ENCODE measurements at places on chromosomes 5 and 9.

- no peak for DNase-seq
Observed at GRCh38 chr5:172211676-172212075, 17.7 kb downstream of the EFCAB9 start.

- no peak for DNase-seq
Observed at GRCh38 chr9:4686112-4686511, 6.7 kb downstream of the CDC37L1 start.

DNA sequence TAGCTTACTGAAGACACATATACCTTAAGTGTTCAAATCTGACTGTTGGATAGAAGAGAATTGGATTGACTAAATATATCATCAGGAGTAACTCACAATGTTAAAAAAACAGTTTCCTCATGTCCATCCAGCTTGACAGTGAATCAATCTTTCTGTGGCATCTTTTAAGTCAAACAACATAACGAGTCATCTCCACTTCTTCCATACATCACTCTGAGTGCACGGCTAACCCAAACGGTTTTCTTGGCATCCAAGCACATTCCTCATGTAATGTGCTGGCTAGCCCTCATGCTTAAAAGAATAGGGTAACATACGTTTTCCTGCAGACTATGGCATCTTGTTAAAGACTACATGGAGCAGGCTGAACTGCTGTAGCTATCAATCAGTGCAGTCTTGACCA is 291.5 kb upstream of the TRPC7 start:
- no peak for DNase-seq

DNA sequence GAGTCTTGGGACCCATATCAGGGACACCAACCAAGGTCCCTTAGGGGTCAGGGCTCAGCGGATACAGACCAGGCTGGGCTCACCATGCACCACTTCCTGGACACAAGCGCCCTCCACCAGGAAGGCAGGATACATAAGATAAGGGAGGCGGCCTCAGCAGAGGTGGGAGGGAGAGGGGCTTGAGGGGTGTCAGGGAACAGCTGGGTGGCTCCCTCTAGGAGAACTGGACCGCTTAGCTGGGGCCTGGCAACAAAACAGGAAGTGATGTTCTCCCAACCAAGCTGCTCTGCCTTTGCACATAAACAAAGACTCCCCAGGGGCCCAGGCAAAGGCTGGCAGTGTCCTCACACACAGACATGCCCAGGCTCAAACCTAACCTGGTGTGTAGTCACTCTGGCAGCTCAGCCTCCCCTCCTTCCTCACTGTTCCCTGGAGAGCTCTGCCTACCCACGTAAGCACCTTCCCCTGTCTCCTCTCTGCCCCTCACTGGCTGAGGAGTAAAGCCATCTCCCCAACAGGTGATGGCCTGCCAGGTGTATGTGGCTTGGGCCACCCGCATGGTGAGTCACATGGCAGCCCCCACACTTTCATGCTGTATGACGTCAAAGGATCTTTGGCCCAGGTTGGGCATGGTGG is 5.8 kb upstream of the BICD2 start:
- DNase-seq, result no peak

DNA sequence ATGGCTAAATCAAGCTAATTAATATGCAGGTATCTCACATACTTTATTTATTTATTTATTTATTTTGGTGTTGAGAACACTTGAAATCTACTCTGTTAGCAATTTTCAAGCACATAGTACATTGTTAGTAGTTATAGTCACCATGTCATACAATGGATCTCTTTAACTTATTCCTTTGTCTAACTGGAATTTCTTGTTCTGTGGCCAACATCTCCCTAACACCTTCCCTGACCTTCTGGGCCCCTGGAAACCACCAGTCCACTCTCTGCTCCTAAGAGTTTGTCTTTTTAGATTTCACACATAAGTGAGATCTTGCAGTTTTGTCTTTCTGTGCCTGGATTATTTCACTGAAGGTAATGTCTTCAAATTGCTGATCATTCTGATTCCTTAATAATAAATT is 229.1 kb downstream of the SEMA5A start:
- DNase-seq, result no peak

DNA sequence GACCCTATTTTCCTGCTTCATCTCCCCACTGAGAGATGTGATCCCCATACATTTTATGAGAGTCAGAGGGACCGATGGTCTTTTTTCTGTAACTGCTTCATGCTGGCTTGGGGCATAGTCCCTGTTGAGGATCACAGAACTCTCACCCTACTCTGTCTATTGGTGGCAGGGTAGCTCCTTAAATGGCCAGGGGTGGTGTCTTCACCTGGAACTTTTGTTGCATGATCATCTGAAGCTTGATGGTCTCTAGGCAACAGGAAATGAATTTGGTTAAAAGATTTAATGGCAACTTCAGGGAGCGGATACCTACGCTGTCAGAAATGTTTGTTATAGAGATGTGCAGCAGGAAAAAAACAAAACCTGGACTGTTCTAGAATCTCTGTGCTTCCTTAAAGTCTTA is 87.0 kb upstream of the GLIS3 start:
- no peak for DNase-seq

GRCh38 chr5:16889203-16889971 is 46.7 kb downstream of the MYO10 start:
- no peak for DNase-seq

DNA sequence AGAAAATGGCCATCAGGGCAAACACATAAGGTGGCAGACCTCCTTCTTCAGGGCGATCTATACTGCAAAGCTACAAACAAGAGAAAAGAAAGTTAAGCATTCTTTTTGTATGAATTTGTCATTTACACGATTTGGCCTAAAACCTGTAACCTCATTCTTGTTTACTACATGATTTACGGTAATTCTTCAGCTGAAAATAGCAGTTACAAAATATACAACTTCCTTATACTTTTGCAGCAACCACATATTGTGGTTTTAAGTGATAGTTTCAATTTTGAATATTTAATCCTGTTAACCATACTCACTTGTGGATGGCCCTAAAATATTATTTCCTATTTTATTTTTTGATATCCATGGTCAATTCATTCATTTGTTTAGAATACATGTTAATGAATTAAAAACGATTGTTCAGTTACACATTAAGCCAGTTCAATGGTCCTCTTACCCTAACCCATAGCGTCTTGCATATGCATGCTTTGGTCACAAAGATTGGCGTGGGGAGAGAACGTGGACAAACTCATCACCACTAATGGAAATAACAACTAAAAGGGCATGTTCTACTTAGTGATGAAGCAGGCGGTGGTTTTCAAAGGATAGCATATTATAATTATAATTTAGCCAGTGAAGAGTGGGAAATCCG is 16.6 kb downstream of the TUT7 start:
- no peak for DNase-seq

- DNase-seq, result peak; percentile 38
Observed at GRCh38 chr9:5582835-5583195, 46.1 kb upstream of the RIC1 start.

DNA sequence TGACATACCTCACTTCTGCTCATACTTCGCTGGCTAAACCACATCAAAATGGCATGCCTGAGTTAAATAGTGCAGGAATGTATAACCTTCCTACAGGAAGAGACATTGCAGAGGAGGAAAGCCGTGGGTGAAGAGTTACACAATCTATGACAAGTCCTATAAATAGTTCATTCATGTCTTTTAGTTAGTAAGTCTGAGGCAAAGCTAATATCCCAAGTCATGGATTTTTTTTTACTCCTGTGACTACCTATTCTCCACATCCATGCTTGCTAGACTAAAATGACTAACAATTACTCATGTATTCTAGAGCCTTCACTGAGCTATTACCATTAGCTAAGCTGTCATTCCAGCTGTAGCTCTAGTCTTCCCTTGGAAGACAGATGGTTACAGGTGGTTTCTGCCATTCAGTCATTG is 391.3 kb downstream of the NR2F1-AS1 start:
- no peak for DNase-seq

DNA sequence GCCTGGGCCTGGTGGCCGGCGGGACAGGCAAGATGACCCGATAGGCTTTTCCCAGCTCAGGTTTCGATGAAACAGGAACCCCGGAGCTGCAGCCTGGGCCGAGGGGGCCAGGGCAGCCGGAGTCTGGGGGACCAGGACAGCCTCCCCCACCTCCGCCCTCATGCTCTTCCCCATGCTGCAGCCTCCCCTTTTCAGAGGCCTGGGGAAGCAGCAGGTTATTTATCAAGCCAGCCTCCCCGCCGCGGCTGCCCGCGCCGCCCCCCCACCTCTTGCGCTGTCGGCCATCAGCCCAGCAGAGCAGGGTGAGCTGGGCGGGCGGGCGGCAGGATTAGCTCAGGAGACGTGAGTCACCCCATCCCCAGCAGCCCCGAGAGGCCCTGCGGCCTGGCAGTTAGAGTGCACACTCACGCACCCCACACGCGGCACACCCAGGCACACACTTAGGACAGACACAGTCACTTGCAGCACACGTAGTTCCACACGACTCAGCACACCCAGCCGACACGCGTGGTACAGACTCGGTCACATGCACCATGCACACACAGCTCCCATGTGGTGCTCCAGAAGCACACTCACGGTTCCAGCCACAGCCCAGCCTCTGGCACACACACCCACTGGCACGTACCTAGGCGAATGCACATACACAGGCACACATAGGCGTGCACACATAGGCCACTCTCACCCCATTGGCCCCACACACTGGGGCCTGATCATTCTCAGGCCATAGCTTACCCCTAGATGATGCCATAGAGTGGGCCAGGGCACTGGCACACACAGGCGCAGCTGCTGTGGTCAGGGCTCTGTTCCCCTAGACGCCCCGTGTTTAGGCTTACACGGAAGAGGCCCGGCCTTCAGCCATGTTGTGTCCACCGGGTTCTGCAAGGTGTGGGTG is 13.0 kb downstream of the CXXC5 start:
- peak; percentile 86 for DNase-seq
